Upper lobe of left lung (tissue), 6 donors: ENCODE measurements at places on chromosomes 6 and 20. TPM values are rescaled to one million over a fixed set of nuclear protein-coding genes. Genes with fewer than 3 reads are reported as not detected.

BPIFB1 gene
- 4.8 TPM for total RNA-seq

HMGCLL1 gene
- total RNA-seq = 2.5 TPM

C6orf163 gene
- 2.3 TPM for total RNA-seq

CALHM4 gene
- not detected for total RNA-seq

C6orf141 gene
- 1.2 TPM for total RNA-seq

KIAA0408 gene
- total RNA-seq = 20.5 TPM

SAYSD1 gene
- 15.8 TPM for total RNA-seq

ZSCAN23 gene
- 0.91 TPM for total RNA-seq

DNA sequence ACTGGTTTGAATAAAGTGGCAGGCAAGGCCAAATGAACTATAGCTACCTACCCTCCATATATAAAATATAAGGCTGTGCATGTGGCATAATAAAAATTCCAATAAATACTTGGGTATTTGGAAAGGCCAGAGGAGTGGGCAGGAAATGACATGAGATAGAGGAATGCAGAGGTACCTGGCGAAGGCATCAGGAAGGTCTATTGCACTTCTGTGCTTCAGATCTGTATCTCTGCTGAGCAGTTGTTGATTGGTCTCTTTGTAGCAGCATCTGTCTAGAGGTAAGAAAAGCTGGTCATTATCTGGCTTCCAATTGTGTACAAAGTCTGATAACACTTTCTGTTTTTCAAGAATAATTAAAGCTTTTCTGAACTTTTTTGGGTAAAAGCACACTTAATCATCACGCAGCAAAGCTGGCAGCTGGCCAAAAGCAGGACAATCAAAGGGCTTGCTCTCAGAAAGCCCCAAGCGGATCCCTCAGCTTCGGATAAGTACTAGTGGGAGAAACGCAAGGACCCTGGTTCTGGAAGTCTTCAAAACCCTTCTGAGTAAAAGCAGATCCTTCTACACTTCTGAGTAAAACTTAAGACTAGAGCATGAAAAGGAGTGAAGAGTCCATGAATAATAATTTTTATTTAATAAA, 120.1 kb upstream of the TCF21 start:
- H3K27ac ChIP-seq = no peak overlapping the region
- H3K36me3 ChIP-seq = no peaks in the 10 kb centered on the region
- H3K4me1 ChIP-seq = no peaks in the 10 kb centered on the region
- H3K27me3 ChIP-seq = no peaks in the 10 kb centered on the region
- no peak overlapping the region for H3K4me3 ChIP-seq

- H3K4me1 ChIP-seq = no peaks in the 10 kb centered on the region
- H3K27me3 ChIP-seq = no peaks in the 10 kb centered on the region
- peaks cover 6% of the 10 kb centered on the region for H3K36me3 ChIP-seq
- no peak overlapping the region for H3K27ac ChIP-seq
Observed at GRCh38 chr6:498795-499231, 107.3 kb downstream of the IRF4 start.

DNA sequence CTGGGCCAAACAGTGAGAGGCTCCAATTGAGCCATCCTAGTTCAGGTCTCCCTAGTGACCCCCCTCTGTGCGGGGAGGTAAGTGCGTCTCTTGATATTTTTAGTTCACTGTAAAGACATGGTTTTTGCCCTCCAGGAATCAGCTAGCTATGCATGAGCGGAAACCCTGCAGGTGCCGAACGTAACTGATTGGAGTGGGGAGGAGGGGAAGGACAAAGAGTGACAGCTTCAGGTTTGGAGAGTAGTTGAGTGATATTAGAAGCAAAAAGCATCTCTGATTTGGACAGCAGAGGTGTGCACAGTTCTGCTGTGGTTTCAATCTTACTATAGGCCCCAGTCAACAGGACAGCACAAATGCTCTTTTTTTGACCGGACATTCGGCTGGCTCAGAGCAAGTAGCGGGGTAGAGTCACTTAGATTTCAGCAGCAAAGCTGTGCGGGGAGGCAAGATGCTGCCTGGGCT, 31.8 kb downstream of the TBC1D7 start:
- no peaks in the 10 kb centered on the region for H3K36me3 ChIP-seq
- no peak for DNase-seq
- no peaks in the 10 kb centered on the region for H3K4me1 ChIP-seq
- H3K27me3 ChIP-seq = no peaks in the 10 kb centered on the region
- H3K27ac ChIP-seq = no peak overlapping the region

DNA sequence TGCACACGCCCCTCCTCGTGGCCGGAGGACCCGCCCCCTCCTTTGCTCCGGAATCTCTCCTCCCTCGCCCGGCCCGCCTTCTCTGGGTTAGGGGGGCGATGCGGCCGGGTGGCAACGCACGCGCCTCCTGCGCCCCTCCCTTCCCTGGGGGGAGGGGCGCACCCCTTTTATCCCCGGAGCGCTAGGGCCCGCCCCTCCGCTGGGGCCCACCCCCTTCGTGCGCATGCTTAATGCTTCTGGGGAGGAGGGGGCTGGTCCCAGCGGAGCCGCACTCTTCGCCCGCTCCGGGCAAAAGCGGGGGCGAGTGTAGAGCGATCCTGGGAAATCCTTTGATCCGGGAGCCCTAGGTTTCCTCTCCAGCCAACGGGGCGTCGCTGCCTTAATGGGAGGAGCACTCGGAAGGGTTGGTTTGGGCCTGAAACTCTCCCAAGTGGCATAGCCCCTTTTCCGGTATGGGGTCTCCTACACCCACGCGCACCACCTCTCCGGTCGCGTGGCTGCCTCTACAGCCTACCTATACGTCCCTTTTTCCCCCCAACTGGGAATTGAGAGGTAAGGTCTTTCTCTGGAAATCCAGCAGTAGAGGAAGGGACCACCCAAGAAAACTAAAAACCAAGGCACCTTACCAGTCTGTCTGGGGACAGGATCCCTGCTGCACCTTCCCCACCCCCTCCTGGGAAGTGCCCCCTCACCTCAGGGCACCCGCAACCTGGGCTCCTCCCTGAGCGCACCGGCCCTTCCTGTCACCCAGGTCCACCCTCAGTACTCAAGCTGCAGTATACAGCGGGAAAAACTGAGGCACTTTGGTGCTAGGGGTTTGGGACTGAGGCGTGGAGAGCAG, 2.1 kb downstream of the SOX12 start:
- H3K4me3 ChIP-seq = peak overlapping the region; percentile 94
- H3K27ac ChIP-seq = peak overlapping the region; percentile 78
- H3K36me3 ChIP-seq = no peaks in the 10 kb centered on the region
- H3K27me3 ChIP-seq = no peaks in the 10 kb centered on the region
- H3K4me1 ChIP-seq = peaks cover 34% of the 10 kb centered on the region

- peak; percentile 100 for DNase-seq
- no peaks in the 10 kb centered on the region for H3K27me3 ChIP-seq
- no peaks in the 10 kb centered on the region for H3K36me3 ChIP-seq
- peak within 1 kb of the TSS; percentile 69 for H3K4me3 ChIP-seq
Observed at GRCh38 chr20:34876406-34877282, at the start of gene ACSS2. TSS of gene ACSS2 (plus strand) at chr20:34876612. CDS start at chr20:34876646, 34 bp downstream.

DNA sequence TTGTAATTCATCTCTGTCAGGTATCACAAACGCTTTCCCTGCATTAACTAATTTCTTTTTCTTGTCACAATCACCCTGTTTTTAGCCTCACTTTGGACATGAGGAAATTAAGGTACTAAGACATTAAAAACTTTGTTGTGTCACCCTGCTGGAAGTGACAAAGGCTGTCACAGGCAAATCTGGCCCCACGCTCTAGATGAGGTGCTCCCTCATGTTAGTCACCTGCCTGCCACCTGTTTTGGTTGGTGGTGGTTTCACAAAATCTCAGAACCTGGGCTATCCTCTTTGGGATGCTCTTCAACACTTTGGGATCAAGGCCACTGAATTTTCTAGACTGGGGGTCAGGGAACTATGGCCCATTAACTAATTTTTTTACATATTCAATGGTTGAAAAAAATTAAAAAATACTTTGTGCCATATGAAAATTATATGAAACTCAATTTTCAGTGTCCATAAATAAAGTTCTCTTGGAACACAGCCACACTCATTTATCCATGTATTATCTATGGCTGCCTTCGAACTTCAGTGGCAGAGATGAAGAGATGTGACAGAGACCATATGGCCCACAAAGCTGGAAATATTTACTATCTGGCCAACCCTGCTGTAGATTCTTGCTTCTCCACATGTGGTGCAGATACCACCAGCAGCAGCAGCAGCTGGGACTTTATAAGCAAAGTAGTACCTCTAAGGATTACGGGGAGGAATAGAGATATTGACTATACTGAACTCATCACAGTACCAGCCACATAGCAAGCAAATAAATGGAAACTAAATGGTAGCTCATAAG, 16.1 kb upstream of the TNFAIP3 start:
- no peak overlapping the region for H3K27ac ChIP-seq
- no peaks in the 10 kb centered on the region for H3K36me3 ChIP-seq
- DNase-seq = no peak
- no peaks in the 10 kb centered on the region for H3K27me3 ChIP-seq
- peaks cover 4% of the 10 kb centered on the region for H3K4me1 ChIP-seq

DNA sequence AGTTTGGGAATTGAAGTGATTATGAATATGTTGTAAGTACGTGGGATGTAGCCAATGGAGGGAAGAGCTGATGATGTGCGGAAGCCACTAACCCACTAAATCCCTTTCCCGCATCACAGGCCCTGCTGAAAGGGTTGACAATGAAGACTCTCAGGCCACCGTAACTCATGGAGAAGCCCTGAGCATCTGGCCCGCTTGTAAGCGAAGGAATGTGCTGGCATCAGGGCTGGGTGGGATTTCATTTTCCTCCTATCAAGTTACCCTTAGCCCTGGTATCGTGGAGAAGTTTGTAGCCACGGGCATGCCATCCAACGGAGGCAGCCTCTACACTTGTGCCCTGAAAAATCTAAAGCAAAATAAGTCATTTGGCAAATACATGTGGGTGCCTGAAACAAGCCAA, 355.0 kb downstream of the CDH26 start:
- no peak overlapping the region for H3K27ac ChIP-seq
- H3K4me3 ChIP-seq = no peak overlapping the region
- no peaks in the 10 kb centered on the region for H3K36me3 ChIP-seq
- no peaks in the 10 kb centered on the region for H3K27me3 ChIP-seq
- no peaks in the 10 kb centered on the region for H3K4me1 ChIP-seq

GRCh38 chr6:111727802-111728201, 122.1 kb upstream of the TRAF3IP2 start:
- no peaks in the 10 kb centered on the region for H3K36me3 ChIP-seq
- no peaks in the 10 kb centered on the region for H3K27me3 ChIP-seq

- no peak for DNase-seq
- H3K27ac ChIP-seq = no peak overlapping the region
- H3K36me3 ChIP-seq = no peaks in the 10 kb centered on the region
- H3K27me3 ChIP-seq = no peaks in the 10 kb centered on the region
- H3K4me1 ChIP-seq = no peaks in the 10 kb centered on the region
Observed at GRCh38 chr20:44664131-44664530, 12.6 kb upstream of the ADA start.

GRCh38 chr6:137931849-137932465, 64.9 kb downstream of the TNFAIP3 start:
- H3K4me3 ChIP-seq = no peak overlapping the region
- peaks cover 6% of the 10 kb centered on the region for H3K4me1 ChIP-seq
- H3K36me3 ChIP-seq = no peaks in the 10 kb centered on the region

DNA sequence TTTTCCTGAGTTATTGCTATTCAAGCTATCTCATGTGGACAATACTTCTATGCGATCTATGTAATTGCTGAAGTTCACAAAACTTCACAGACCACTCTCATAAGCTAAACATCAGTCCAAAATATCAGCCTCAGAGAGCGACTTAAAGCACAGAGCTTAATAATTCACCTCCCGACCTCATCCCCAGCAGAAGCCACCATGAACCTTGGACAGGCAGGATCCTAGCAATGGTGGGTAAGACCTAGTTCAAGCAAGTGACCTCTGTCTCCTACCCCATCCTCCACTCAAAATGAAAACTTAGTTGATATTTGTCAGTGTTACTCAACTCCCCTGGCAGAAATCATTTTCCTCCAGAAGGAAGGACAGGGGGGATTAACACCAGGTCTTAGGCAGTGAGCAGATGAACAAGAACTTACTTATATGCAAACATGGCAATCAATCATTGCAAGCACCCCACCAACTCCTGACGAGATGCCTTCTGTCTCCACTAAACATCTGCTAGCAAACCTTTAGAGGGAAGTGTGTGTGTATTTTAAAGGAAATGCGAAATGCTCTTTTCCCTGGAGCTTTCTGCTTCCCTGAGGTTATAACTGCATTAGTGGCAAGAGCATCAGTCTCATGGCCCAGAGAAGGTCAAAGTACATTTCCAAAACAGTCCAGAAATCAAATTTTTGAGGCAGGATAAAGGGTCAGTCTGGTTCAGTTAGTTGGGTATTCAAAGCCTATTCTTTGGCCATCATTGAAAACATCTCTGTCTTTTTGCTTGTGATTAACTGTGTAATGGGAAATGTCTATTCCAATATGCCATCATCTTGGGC, 90.0 kb downstream of the SLC22A23 start:
- H3K4me1 ChIP-seq = no peaks in the 10 kb centered on the region
- no peaks in the 10 kb centered on the region for H3K36me3 ChIP-seq
- no peak overlapping the region for H3K27ac ChIP-seq
- H3K27me3 ChIP-seq = no peaks in the 10 kb centered on the region

DNA sequence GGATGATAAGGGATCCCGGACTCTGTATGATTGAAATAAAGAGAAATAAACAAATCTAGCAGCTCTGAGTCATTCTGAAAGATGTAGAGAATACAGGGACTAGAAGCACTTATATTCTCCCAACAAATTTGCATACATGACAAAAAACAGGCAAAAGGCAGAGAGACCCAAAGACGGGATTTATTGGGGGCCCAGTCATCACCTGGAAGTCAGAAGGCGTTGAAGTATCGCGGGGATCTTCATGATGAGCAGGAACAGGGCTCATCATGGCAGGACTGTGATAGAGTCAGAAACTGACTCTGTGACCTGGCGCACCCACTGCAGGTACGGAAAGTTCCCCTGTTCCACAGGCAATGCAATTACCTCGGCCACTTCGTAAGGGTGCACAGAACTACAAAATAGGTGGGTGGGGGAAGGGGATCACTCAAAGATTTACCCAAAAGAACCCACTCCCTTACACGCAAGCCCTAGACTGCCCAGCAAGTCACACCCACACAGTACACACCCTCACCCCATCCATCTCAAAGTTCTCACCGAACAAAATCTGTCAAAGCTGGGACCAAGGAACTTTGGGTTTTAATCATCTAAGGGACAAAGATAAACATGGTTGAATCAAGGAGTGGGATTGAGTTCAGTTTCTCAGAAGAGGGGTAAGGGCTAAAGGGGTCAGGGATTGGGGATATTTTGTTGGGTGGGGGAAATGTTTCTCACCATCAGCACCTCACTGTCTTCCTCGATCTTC, 1.4 kb downstream of the CUTA start:
- no peak for DNase-seq
- H3K27ac ChIP-seq = peak overlapping the region; percentile 96
- no peaks in the 10 kb centered on the region for H3K27me3 ChIP-seq
- peaks cover 43% of the 10 kb centered on the region for H3K36me3 ChIP-seq
